ENCODE measurements at places on chromosomes 1 and 21. TPM values are rescaled to one million over a fixed set of nuclear protein-coding genes. Genes with fewer than 3 reads are reported as not detected.

FCRL6 gene
- not detected for total RNA-seq

CENPF gene
- 0.51 TPM for total RNA-seq

- no peak for DNase-seq
These were observed 160.5 kb downstream of the LRRC40 start for GRCh38 chr1:70044832-70045231.

DNA sequence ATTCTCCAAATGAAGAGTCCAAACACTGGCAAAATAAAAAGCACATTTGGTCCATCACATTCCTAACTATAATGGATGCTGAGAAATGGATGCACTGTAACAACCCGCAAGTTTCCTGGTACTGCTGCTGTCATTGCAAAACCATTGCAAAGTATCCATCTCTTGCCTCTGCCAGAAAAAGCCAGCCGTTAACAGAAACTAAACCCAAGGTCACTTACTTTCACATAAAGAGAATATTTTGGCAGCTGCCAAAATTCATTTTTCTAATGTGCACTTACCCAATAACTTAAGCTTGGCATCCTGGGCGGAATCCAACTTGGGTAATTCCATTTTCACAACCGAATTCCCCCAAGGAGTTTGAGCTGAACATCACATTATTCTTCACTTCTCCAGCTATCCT is 77.0 kb upstream of the LRRC8D start:
- no peak for DNase-seq

DNA sequence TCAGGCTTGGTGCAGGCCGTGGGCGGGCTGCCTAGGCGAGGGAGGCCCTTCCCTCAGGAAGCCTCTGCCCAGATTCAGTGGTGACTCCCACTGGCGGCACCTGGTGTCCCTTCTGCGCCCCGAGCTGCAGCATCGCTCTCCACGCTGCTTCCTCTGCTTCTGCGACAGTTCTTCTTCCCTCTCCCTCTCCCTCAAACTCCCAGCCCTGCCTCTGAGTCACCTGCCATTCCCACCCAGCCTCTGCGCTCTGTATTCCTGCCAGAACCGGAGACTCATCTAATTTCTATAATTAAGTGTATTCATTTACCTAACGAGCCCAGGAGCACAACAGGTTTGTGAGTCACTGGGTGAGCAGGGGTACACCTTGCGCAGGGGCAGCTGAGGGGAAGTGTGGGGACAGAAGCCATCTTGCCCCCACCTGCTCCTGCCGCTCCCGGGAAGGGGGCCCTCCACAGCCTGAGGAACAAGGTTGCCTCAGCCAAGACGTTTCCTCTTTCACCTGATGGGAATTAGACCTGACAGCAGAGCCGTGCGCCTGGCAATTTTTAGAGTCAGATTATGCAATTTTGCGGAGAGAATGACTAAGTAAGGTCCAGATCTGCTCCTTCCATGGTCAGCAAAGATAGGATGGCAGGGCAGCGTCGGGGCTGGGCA is 19.4 kb downstream of the KCNC4 start:
- no peak for DNase-seq

GRCh38 chr1:2480986-2481364 is 4.9 kb downstream of the PLCH2 start:
- no peak for DNase-seq

Measured in mesenteric fat pad (tissue), 1 donor.